ENCODE measurements at places on chromosomes 4 and X. TPM values are rescaled to one million over a fixed set of nuclear protein-coding genes. Genes with fewer than 3 reads are reported as not detected.

The ANXA5 gene
- total RNA-seq = 1,477 TPM

The HMGN5 gene
- 2.6 TPM for total RNA-seq

The INTU gene
- total RNA-seq = 10.2 TPM

The GEMIN8 gene
- 28.2 TPM for total RNA-seq

The C4orf17 gene
- total RNA-seq = not detected

The PF4V1 gene
- total RNA-seq = not detected

The TCEAL6 gene
- total RNA-seq = not detected

The SH3D19 gene
- 125 TPM for total RNA-seq

The MAGIX gene
- total RNA-seq = 2.8 TPM

The FNIP2 gene
- total RNA-seq = 79.6 TPM

The CCSER1 gene
- total RNA-seq = 0.11 TPM
